Tongue (tissue), 3 donors: ENCODE measurements at places on chromosomes 12 and 14. TPM values are rescaled to one million over a fixed set of nuclear protein-coding genes. Genes with fewer than 3 reads are reported as not detected.

DNA sequence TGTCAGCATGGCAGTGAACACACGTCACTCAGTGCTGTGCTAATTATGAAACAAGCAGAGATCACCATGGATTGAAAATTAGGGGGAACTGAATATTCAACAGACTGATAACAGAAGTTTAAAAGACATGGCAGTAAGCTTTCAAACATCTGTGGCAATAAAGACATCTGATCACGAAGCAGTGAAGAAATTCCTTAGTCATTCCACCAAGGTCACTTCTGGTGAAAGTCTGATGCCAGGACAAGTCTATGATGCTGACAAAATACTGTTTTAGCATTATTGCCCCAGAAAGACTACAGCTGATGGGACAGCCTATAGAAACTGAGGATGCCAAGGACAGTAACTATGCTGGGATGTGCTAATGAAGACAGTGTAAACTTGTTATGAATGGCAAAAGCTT is 126.9 kb upstream of the RBM19 start:
- DNase-seq: no peak

METTL3 gene
- total RNA-seq: 61.1 TPM

- DNase-seq: peak; percentile 87
Measured at GRCh38 chr14:31950764-31951637, 126.1 kb upstream of the ARHGAP5 start.

DNA sequence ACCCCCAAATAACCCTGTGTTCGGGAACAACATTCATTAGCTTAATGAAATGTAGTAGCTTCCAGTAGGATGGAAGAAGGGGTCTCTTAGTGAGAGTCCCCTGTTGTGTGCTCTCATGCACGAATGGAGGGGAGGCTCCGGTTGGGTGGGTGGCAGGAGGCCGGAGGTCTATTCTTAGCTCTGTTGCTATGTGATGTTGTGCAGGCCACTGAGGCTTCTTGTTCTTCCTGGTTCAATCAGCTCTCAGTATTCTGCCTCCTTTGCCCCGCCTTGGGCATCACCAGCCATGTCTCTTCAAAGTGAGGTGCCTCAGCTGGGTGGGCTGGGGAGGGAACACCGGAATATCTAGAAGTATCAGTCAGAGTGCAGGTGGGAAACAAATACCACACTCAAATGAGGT is 50.8 kb downstream of the KCNA1 start:
- DNase-seq: no peak

ACOT4 gene
- total RNA-seq: not detected

- no peak for DNase-seq
Measured at GRCh38 chr12:93116632-93117031, 187.5 kb upstream of the EEA1 start.

- DNase-seq: no peak
Measured at GRCh38 chr14:102947321-102948103, 25.0 kb downstream of the AMN start.

CFAP54 gene
- total RNA-seq: 1.6 TPM

GRCh38 chr12:32508626-32509025 is 109.3 kb downstream of the FGD4 start:
- no peak for DNase-seq

CCDC175 gene
- not detected for total RNA-seq

GRCh38 chr14:23357261-23357660 is 4.6 kb upstream of the SLC22A17 start:
- no peak for DNase-seq

DNA sequence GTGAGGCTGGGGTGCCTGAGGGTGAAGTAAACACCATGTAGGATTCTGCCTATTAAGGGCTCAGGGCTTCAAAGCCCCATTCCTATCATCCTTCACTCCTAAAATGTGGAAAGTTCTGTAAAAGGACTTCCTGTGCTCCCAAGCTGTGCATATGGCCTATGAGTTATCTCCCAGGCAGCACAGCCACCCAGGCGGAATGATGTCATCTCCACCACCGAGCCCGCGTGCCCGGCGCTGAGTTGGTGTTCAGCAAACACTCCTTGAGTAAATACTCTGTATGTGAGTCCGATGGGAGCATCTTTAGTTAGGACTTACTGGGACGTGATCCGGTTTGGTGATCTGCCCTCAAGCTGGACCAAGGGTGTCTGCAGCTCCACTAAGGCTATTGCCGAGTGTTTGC is 437.3 kb downstream of the MED13L start:
- no peak for DNase-seq

GRCh38 chr14:22872033-22872832 is 693 bp downstream of the LRP10 start:
- DNase-seq: peak; percentile 95

- DNase-seq: no peak
Measured at GRCh38 chr12:79776111-79776510, 85.3 kb upstream of the PAWR start.

DNA sequence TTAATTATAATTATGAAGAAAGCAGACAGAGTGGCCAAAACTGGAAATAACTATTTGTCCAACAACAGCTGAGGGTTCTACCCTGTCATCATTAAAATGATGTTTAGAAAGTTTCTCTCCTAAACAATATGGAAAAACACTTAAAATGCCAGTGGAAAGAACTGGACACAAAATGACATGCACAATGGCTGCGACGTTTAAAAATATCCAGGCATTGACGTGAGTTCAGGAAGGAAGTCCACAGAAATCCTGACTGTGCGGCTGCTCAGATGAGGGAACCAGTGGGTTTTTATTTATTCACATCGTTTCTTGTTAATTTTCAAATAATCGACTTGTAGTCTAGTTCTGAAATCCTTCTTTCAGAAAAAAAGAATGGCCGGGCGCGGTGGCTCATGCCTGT is 58.3 kb downstream of the CCNK start:
- DNase-seq: no peak

GRCh38 chr12:104485651-104486362 is 29.1 kb downstream of the CHST11 start:
- no peak for DNase-seq

DNA sequence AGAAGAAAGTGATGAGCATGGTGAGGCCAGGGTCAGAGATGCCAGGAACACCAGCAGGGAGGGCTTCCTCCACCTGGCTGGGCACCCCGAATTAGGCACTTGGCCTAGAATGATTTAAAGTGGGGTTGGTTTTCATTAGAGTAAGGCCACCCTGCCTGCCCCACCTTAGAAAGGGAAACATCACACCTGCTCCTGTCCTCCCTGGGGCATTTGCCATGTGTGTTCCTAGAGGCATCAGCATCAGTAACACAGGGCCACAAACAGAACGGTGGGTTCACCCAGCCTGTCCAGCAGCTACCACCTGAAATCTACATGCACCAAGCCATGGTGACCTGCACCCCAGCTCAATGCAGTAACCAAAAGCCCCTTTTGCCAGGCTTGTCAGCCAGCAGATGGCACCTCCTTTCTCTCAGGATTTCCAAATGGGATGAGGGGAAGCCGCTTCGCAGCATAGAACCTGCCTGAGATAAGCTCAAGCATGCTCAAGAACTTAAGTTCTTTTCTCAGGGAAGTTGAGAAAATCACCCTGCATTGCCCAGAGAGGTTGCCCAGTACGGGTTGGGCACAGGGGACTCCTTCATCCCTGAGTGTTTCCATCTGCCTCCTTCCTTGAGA is 338.8 kb downstream of the DPF3 start:
- no peak for DNase-seq

C14orf132 gene
- total RNA-seq: 35.2 TPM

PRPH gene
- total RNA-seq: 5.2 TPM

WNT1 gene
- total RNA-seq: not detected

- DNase-seq: peak; percentile 50
Measured at GRCh38 chr14:51860825-51861499, 550 bp downstream of the GNG2 start.

TAS2R30 gene
- total RNA-seq: 16.9 TPM

GPR132 gene
- total RNA-seq: 1.5 TPM

CLEC4D gene
- total RNA-seq: 0.31 TPM

DNA sequence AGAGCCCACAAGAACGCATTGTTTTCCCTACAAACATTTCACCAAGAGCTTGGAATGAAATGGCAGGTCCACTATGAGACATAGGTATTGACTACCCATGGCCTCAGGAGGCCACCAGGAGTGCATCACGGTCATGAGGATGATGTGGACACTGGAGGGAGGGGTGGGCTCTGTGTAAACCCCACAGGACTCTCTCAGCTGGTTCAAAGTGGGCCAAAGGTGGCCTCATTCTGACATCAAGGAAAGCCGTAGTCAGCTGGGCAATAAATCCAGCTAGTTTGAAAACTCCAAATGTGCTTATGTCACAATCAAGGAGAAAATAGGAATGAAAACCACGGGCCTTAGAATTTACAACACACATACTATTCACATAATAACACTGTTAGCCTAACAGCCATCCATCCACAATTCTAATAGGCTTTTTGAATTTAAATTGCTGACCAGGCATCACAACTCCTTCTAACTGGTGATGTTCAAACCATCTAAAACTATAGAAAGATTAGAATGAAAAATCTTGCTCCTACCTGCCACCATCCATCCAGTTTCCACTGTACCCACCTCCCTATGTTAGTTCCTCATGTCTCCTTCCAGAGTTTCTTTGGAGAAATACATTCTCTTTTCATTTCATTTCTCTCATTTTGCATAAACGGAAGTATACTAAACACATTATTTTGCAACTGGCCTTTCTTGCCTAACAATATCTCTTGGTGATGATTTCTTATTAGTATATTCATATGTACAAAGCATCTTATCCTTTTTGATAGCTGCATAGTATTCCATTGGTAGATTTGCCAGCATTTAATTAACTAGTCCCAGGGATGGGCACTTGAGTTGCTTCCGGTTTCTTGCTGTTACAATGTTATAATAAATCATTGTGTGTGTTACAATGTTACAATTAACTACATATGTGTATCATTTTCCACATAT is 21.5 kb downstream of the CMKLR1 start:
- no peak for DNase-seq

TBX3 gene
- 55.1 TPM for total RNA-seq

C3AR1 gene
- total RNA-seq: 2.6 TPM

DNA sequence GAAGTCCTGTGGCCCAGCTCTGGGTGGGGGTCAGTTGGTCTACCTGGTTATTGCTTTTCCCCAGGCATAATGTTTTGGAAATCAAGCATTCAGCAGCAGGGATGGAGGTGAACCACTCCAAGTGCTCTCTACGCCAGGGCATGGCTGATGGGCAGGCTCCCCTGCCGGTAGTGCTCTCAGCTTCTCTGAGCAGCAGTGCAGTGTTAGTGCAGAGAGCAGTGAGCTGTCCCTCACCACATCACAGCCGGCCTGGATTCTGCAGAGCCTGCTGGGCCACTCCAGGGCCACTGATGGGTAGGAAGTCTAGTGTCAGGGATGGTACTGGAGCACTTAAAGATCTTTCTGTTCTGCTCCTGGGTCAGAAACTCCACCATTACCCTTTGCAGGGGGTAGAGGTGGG is 151.1 kb downstream of the CALM1 start:
- no peak for DNase-seq

NRXN3 gene
- 2.9 TPM for total RNA-seq

CNTN1 gene
- total RNA-seq: 35.4 TPM

DNA sequence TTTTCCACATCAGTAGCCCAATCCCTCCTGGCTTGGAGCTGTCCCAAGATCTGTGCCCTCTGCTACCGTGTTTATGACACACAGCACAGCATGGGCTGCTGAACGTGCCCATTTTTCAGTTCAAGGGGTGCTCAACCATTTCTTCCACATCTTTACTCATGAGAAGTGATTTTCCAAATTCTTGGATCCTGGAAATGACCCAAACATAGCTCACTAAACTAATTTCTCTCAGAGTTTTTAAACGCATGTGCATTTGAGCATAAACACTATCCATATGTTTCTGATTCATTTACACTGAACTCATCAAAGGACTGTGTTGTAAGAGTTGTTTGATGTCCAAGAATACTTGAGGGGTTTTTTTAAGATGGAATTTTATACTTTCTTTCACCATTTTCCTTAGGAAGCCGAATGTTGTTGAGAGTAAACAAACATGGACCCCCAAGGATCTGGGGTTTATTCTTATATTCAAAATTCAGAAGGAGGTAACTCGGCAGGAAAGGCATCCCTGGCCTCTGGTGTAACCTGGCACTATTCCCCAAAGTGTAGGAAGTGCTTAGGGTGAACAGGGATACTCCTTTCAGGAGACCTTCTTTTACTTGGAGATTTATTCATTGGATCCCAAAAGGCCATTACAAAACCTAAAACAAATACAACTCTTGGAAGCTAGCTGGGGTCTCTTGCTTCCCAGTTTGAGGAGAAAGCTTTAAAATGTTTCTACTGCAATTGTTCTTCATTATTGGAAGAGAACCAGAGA is 215.0 kb downstream of the BMP4 start:
- peak; percentile 73 for DNase-seq

DNA sequence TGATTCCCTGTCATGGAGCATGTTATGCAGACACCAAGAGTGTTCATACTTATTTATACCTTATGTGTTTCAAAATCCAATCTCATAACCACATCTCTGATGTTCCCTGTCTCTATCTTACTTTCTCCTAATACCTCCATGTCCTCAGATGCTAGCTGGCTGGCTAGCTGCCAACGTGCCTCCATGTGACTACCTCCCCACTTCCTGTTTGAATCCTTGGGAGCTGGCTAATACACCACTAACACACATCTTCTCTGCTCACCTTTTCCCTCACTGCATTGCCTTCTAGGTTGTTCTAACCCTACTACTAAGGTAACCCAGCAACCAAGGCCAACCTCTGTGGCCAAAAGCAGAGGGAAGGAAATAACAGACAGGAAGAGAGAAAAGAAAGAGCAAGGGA is 27.3 kb downstream of the TTC5 start:
- DNase-seq: peak; percentile 2

- DNase-seq: peak; percentile 71
Measured at GRCh38 chr12:50765095-50765911, 1.4 kb downstream of the ATF1 start.

GRCh38 chr14:105526776-105527380 is 495 bp downstream of the TMEM121 start:
- DNase-seq: no peak

GRCh38 chr12:75489613-75490210 is 9.2 kb downstream of the GLIPR1 start:
- DNase-seq: no peak

GRCh38 chr12:91276509-91276908 is 93.9 kb upstream of the DCN start:
- no peak for DNase-seq

PPFIBP1 gene
- total RNA-seq: 102 TPM

DNA sequence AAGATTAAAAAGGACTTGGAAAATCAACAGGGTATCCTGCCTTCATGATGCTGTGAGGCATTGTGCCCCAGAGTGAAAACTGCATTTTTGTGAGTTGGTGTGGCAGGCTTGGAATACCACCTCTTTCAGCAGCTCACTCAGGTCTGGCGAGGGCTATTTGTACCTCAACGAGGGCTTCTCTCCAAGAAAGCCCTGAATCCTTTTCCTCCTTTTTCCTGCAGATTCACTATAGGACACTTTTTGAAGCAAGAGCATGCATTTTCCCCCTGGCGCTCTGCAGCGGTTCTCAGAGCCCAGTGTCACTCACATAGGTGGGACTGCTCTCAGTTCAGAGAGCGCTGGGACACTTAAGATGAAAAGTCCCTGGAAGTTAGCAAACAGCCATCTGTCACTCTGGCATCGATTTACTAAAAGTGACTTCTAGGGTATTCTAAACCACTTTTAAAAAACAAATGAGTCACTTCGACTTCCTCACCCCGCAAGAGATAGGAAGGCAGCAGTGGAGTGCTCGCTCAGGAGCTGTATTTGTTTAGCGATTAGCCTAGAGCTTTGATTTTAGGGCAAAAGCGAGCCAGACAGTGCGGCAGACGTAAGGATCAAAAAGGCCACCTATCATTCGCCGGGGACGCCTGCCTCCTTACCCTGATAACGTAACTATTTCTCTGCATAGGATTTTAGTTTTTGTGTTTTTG is 782 bp upstream of the LGR5 start:
- DNase-seq: peak; percentile 29
